Mucosa of descending colon (tissue), 3 donors: ENCODE measurements at places on chromosomes 2 and 18. TPM values are rescaled to one million over a fixed set of nuclear protein-coding genes. Genes with fewer than 3 reads are reported as not detected.

ANKRD30B gene
- total RNA-seq: 0.34 TPM

GRCh38 chr2:54497763-54498680 lies 41.9 kb downstream of the SPTBN1 start:
- peak; percentile 19 for DNase-seq

RND3 gene
- total RNA-seq: 80.1 TPM

DNA sequence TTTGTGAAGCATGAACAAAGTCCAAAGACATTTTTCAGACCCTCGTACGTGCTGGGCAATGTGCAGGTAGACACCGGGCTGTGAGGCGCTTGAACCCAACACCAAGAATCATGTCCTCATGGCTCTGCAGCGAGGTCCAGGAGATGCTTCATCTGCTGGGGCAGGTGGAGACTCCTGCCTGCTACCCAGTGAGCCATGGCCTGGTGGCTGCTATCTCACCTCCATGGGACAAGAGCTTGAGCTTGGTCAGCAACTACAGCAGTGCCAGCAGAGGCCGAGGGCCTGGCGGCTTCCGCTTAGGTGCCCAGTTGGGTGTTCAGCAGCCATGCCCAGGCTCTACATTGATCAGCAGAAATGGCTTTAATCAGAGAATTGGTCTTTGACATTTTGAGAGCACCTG lies 281.0 kb upstream of the HS6ST1 start:
- DNase-seq: no peak

NEU2 gene
- total RNA-seq: not detected

DNA sequence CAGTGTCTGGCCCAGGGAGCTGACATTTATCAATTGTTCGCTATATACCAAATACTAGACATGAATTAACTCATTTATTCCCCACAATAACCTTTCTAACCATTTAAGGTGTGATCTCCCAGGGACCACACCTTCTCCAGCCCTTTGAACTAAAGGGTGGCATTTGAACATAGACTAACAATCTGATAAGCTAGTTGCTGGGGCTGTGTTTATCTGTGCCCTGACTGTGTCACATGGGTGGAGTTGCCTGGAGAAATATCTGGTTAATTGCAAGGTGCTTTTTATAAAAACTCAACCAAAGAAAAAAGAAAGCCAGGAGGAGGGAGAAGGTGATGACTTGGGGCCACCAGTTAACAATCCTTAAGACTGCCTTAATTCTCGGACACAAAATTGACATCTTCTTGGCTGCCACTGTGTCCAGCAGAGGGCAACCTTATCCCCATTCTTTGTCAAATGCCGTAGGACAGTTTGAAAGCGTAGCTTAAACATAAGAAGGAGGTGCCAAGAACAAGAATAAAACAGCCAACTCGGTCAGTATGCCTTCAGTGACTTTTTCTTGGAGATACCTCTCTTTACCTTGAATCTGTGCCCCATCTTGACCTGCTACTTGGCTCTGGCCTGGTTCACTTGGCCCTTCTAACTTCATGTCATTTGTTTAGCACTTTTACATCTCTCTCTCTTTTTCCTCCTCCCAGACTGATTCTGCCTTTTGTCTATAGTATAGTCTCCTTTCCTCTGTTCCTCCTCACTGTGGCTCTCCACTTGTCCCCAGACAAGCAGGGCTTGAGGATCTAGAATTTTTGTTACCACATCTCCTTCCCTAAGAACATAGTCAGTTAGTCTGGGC lies 183.4 kb downstream of the MYO3B start:
- DNase-seq: peak; percentile 79

DNA sequence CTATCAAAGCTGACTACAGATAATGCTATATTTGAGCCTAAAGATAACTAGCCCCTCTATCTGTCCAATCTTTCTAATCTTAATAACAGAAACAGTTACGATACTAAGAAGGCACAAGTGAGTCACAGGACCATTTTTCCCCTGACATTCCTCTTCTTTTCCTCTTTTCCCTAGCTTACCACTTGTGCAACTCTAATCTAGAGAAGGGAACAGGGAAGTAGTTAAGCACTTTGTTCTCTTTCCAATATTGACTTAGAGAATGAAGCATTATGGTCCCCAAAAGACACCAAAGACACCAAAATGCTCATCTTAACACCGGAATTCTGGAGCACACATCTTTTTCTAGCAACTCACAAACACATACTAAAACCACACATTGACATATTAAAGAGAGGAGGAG lies 1.8 kb downstream of the PDE11A start:
- DNase-seq: no peak

- DNase-seq: no peak
Observed at GRCh38 chr2:234958746-234959395, 7.1 kb downstream of the SH3BP4 start.

- no peak for DNase-seq
Observed at GRCh38 chr18:24086082-24086481, 52.8 kb upstream of the CABYR start.

- DNase-seq: no peak
Observed at GRCh38 chr2:14752295-14752694, 119.8 kb downstream of the LRATD1 start.

DNA sequence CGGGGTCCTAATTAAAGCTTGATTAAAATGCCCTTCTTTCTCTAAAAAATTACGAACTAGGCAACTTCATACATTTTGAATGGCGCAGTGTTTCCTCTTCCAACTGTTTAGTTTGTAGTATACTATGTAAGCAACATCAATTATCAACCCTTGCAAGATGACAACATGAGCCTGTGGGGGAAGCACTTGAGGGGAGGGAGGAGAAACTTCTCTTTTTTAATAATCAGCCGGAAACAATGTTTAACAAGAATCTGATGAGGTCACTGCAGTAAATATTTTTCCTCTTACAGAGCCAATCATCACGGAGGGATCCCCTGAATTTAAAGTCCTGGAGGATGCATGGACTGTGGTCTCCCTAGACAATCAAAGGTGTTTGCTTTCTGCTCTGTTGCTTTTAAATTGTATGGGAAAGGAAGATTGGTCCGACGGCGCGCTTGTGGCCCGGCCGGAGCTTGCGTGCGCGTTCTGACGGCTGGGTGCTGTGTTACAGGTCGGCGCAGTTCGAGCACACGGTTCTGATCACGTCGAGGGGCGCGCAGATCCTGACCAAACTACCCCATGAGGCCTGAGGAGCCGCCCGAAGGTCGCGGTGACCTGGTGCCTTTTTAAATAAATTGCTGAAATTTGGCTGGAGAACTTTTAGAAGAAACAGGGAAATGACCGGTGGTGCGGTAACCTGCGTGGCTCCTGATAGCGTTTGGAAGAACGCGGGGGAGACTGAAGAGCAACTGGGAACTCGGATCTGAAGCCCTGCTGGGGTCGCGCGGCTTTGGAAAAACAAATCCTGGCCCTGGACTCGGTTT lies 5.3 kb upstream of the DLX1 start:
- no peak for DNase-seq

- no peak for DNase-seq
Observed at GRCh38 chr2:15243762-15244161, 317.4 kb downstream of the NBAS start.

GRCh38 chr2:75076088-75076487 lies 117.6 kb downstream of the POLE4 start:
- DNase-seq: no peak

DNA sequence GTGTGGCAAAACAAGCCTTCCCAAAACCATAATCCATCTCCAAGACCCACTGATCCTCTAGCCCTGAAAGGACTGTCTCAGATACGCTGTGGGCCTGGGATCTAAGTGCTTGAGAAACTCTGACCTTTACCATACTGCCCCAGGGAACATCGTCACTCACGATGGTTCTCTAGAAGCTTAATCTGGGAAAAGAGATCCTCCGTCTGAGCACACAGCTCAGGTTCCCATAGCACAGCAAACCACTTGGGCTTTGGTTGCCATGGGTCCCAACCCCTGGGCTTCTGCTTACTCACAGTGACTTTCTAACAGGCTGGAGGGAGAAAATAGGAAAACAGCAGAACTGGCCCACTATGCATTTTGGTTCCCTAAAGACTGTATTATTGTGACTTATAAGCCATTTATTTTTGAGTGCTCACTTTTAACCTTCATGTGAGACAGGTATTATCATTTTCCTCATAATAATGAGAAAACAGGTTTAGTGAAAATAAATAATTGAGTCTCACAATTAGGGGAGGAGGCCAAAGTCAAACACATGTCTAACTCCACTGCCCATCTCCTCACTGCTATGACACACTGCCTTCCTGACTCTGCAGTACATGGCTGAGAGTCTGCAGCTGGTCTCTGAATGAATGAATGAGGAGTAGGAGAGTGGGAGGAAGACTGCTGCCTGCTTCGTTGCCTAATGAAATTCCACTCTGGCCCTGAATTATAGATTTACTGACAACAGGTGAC lies 46.7 kb downstream of the REEP1 start:
- DNase-seq: no peak

DNA sequence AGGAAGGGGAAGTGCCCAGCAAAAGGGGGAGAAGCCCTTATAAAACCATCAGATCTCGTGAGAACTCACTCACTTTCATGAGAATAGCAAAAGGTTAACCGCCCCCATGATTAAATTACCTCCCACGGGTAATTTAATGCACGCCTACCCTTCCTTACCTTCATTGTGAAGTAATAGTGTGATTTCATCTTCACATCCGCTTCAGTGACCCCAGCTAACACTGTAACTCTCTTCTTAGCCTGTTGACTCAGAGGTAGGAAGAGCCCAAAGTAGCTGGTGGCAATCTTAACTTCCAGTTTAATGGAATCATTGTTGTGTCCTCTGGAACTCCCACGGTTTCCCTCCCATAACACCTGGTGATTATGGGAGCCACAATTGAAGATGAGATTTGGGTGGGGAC lies 120.5 kb downstream of the GULP1 start:
- no peak for DNase-seq

- DNase-seq: no peak
Observed at GRCh38 chr2:230217424-230217823, 2.4 kb downstream of the SP110 start.

TPGS2 gene
- total RNA-seq: 36.7 TPM

REV1 gene
- total RNA-seq: 53.4 TPM

DNA sequence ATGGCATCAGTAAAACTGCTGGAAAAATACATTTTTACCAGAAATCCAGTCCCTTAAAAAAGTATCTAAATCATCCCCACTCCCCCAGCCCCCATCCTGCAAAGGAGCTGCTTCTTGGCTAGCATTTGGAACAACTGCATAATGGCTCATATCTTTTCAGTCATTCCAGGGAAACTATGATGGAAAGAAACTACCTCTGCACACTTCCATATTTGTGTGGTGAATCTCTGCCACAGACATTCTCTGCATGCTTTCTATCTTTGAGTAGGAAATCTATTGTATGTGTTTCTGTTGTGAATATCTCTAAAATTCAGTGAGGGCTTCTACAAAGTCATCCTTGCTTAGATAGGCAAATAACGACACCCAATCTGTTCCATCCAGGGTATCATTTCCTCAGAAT lies 632.3 kb downstream of the LRP1B start:
- no peak for DNase-seq

- peak; percentile 25 for DNase-seq
Observed at GRCh38 chr2:6780765-6781274, 84.9 kb downstream of the CMPK2 start.

MAB21L4 gene
- 3.3 TPM for total RNA-seq

DNA sequence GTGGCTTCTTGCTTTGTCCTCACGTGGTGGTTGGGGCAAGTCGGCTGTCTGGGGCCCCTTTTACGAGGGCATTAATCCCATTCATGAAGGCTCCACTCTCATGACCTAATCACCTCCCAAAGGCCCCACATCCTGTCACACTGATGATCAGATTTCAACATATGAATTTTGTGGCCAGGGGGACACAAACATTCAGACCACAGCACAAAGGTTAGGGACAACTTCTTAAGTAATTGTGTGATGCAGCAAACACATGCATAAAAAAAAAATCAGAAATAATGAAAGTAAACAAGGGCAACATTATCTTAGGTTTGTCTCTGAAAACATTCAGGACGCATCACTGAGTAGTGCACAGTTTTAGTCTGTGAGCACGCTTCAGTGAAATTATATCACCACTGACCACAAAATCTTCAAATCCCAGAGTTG lies 54.2 kb upstream of the FRZB start:
- no peak for DNase-seq

GRCh38 chr2:108614659-108615058 lies 80.4 kb downstream of the LIMS1 start:
- no peak for DNase-seq

MYOM1 gene
- total RNA-seq: 5.5 TPM

IL36RN gene
- total RNA-seq: not detected

- no peak for DNase-seq
Observed at GRCh38 chr2:172927641-172928357, 147.8 kb upstream of the MAP3K20 start.

- DNase-seq: no peak
Observed at GRCh38 chr2:231571661-231572191, 20.9 kb upstream of the TEX44 start.

- DNase-seq: no peak
Observed at GRCh38 chr2:237697586-237698357, 70.4 kb downstream of the LRRFIP1 start.

MTLN gene
- total RNA-seq: 72.0 TPM

SCN2A gene
- not detected for total RNA-seq

SERPINB13 gene
- total RNA-seq: not detected

DNA sequence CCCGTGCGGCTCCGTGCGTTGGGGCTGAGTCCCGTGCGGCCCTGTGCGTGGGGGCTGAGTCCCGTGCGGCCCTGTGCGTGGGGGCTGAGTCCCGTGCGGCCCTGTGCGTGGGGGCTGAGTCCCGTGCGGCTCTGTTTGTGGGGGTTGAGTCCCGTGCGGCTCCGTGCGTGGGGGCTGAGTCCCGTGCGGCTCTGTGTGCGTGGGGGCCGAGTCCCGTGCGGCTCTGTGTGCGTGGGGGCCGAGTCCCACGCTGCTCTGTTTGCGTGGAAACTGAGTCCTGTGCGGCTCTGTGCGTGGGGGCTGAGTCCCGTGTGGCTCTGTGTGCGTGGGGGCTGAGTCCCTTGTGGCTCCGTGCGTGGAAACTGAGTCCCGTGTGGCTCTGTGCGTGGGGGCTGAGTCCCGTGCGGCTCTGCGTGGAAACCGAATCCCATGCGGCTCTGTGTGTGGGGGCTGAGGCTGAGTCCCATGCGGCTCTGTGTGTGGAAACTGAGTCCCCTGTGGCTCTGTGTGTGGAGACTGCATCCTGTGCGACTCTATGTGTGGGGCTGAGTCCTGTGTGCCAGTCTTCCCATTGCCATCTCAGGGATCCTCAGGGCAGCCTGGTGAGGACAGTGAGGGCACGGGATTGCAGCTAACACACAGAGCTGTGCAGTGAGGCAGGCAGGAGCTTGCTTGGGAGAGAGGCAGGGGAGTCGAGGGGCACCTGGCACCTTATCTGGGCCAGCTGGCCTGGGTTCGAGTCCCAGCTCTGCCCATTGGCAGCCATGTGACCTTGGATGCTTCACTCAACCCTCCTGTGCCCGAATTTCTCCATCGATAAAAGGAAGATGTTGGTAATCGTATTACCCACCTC lies 44.5 kb downstream of the LDLRAD4 start:
- no peak for DNase-seq

DNA sequence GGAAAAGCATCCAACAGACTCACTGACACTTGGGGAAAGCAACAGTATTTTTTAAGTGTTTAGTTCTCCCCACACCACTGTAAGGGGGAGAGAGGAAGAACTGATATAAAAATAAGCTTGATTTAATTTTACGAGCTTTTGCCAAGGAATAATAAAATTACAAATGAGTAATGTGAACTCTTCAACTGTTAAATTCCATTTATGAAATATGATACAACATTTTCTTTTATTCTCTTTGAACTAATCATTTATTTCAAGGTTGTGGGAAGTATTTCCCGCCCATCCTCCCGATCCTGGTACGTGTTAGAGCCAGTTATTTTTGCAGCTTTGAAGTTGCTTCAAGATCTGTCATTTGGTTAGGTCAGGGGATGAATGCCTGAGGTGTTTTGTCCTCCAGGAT lies 35.2 kb downstream of the WDPCP start:
- DNase-seq: no peak

GRCh38 chr2:187499941-187500532 lies 52.0 kb upstream of the CALCRL start:
- no peak for DNase-seq

TMBIM1 gene
- 319 TPM for total RNA-seq

C2orf69 gene
- 13.5 TPM for total RNA-seq
